NCI-H1092 (cell line): ENCODE measurements at places on chromosomes 3 and 15.

DNA sequence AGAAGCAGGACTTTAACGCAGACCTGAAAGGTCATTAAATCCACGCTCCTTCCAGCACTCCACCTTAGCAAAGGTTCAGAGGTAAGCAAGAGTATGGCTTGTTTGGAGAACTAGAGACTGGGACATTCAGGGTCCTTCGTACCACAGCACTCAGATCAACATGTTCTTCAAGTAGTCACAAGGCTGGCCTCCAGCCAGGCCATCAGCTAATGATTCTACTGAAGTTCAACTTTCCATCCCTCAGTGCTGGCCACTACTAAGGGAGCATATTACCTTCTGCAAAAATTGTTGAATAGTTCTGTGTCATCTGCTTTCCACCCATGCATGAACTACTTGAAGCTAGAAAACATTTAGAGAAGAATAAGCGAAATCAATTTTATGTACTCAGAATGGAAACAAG lies 17.6 kb downstream of the CD200R1L start:
- DNase-seq = no peak

- no peak for DNase-seq
Observed at GRCh38 chr3:18712713-18713576, 287.8 kb upstream of the SATB1 start.

DNA sequence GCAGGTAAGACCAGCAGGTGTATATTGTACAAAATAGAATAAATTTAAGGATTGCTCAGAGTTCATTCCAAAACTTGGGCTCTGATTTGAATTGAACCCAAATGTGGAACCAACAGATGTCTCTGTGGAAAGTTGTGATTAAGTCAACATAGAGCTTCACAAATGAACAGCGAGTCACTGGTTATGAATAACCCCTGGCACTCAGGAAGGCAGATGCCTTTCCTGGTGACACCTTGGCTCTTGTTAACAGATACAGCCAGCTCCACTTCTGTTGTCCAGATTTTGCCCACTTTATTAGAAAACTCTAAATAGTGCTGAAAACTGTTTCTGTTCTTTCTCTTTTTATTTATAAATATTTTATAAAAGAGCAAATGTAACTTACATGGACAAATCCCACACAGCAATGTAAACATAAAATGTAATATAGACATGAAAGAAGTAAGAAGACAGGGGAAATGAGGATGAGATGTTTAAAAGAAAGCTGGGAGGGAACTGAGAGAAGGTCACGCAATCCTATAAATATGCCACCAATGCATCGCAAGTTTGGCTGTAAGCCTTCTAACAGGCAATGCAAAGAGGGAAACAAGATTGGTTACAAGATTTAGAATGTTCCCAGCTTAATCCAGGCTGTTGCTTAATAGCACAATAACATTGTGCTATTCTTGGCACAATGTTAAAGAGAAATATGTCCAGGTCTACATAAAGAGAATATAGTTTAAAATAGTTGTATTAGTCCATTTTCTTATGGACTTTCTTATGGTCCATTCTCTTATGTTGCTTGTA lies 495.5 kb downstream of the TAFA4 start:
- no peak for DNase-seq

DNA sequence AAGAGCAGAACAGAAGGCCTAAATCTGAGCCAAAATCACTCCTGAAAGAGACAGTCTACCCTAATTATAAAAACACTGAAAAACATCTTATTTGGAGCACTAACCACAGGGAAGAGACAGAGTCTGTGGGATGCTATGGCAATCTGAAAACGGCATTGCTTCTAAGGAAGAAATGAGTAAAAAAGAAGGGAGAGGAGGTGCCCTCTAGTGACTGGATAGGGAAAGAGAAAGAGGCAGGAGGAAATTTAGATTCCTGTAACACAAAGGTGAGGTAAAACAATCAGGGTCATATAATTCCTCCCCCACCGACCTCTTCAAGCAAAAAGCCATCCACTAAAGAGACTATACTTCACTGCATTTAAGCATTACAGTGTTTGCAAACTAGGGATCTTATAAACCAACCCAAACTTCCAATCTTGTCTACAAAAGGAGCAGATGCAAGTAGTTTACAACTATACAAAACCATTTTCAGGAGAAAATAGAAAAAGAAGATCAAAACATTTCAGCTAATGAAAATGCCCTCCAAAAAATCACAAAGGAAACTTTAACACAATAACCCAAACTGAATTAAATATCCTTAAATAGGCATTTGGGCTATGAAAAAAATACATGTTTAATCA lies 32.6 kb downstream of the HACD2 start:
- no peak for DNase-seq

GRCh38 chr15:68930268-68931022 lies at the start of gene SPESP1:
TSS of gene SPESP1 (plus strand) at chr15:68930525. CDS start at chr15:68930654, 129 bp downstream.
- no peak for DNase-seq

DNA sequence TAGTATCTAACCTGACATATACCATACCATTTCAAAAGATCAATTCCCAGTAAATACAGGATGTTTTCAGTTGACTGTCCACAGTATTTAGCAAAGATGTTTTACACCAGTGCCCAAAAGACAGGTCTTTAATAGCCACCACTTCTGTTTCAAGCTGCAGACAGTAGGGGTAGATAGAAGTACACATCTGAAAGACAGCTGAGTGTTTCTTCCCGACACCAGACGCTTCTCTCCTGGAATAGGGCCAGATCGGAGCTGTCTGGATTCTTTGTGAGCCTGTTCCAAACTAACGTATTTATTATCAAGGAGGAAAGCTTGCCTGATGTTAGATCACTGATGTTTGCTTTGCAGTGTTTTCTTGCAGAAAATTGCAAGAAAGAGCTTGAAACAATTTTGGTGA lies 136.1 kb upstream of the RBMS3 start:
- DNase-seq = no peak

DNA sequence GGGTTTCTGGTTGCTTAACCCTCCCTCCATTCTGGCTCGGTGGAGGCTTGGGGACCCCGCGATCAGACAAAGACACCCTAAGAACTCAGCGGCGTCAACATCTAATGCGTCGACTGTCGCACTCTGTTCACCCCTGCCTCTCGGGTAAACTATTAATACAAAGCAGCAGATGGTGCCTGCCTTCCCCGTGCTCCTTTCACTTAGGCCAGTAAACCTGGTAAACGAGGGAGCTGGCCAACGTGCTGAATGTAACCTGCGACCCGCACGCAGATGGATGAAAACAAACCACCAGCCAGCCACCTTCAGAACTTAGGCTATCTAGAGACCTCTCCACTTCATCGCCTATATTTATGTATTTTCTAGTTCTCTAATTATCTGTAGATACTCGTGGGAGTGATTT lies 848 bp upstream of the CADPS start:
- DNase-seq = peak; percentile 13

DNA sequence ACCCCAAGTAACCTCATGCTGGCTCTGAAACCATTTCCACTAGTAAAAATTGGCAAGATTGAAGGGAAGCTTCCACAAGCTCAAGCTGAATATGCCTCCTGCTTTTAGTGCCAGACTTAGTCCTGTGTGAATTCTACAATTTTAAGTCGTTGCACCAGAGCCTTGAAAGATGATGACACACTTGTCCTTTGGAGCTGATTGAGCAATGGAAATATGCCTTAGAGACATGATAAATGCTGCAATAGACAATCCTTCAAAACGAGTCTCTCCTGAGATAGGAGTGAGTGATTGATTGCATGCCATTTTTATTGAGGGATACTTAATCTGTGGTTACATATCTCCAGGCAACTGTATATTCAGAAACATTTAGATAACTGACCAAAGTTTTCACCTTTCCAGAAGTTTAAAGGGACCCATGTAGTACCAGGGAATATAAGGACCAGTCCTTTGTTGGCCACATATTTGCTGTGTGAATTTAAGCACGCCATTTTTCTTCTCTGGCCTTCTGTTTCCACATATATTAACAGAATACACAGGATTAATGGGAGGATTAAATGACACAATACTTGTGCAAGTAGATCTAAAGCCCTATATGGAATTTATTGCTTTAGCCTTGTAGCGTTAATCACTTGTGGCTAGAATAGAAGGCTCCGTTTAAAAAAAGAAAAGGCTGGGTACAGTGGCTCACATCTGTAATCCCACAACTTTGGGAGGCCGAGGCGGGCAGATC lies 65.1 kb downstream of the PPARG start:
- DNase-seq = no peak

- DNase-seq = no peak
Observed at GRCh38 chr3:132083583-132084279, 48.9 kb upstream of the CPNE4 start.

GRCh38 chr15:53880357-53880756 lies 97.9 kb upstream of the UNC13C start:
- no peak for DNase-seq

GRCh38 chr3:186760141-186760833 lies 23.1 kb upstream of the EIF4A2 start:
- DNase-seq = no peak

GRCh38 chr15:101240358-101240757 lies 11.5 kb downstream of the CHSY1 start:
- DNase-seq = no peak

GRCh38 chr15:89614164-89614563 lies 38.9 kb downstream of the TICRR start:
- no peak for DNase-seq

- DNase-seq = no peak
Observed at GRCh38 chr3:109985943-109986555, 648.7 kb upstream of the DPPA4 start.

DNA sequence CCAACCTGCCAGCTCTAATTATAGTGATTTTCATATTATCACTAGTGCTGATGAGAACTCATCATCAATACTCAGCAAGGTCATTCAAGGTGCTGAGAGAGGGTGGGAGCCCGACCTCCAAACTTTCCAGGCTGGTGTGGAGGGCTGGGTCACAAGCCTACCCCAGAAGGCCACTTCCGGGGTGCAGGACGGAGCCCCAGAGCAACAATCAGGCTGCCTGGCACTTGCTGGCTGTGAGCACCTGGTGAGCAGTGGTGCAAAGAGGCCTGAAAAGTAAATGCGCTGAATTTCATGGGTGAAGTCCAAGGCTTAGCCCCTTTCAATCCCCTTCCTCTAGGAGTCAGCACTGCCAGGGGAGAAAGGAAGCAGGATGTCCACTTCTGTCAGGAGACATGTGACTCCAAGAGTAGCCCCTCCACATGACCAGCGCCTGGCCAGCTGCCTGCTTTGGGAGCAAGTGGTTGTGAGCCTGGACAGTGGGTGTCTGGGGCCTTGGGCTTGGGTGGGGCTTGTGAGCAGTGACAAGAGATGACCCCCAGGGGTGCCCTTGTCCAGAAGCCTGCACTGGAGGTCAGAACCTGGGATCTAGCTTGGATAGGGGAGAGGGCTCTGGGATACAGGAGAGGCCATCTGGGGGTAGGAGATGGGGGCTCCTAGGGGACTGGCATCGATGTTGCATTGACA lies 165.0 kb upstream of the TLE3 start:
- DNase-seq = no peak
